Inflammatory macrophage (primary cell): ENCODE measurements at places on chromosomes 3 and 15.

- DNase-seq = no peak
Observed at GRCh38 chr3:61702453-61702852, 141.1 kb downstream of the PTPRG start.

GRCh38 chr3:183253528-183254486 is 754 bp downstream of the B3GNT5 start:
- peak; percentile 72 for DNase-seq

DNA sequence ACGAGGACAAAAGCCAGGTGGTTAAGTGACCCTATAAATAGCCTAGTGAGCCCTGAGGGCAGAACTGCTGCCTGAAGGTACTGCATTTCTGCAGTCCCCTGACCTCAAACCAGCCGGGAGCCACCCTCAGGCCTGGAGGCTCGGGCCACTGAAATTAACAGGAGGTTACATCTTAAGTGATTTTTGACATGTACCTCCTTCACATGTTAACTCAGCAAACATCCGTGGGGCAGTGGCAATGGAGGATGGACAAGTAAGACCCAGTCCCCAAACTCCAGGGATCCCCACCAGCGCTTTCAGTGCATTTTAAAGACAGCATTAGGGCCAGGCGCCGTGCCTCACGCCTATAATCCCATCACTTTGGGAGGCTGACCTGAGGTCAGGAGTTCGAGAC is 26.2 kb downstream of the PSTPIP1 start:
- no peak for DNase-seq

DNA sequence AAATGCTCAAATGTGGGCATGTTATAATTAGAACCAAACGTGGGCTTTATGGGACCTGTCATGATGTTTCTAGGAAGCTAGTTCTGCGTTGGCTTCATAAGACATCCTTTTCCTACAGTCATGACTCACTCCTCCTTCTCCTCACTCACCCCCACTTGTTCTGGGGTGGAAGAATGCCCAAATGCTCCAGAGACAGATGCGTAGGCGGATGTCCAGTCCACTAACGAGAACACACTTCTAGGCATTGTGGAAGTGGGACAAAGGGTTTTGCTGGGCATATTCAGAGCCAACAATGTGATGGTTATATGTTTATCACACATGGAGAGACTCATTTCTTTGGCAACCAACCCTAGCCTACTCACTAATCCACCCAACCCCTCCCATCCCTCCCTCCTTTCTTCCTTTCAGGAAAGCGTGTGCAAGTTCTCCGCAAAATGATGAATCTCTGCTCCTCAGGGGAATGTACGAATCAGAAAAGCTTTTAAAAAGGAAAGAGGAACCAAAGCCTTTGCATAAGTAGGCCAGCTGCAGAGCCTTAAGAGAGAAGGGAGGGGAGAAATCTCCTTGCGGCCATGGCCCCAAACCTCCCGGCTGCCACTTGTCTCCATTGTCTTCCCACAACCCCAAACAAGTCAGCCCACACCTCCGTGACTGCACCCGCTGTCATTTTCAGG is 123.0 kb upstream of the SPRED1 start:
- DNase-seq = peak; percentile 98

GRCh38 chr3:10289787-10290355 is 2.9 kb downstream of the GHRL start:
- DNase-seq = no peak

DNA sequence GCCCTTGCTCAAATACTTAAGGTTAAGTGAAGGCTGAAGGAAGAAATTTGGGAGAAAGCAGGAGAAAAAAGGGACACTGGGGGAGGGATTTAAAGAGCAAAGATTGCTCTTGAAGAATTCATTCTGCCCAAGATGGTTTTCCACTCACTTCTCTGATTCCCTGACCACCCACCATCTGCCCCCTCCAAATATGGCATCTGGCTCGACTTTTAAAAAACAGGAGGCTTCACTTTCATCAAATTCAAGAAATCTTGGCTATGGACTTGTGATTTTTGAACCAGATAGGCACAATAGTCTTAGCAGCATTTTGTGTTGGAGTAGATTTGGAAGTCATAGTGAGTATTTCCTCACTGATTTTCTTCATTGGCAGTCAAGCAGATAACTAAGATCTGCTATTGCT is 574.4 kb upstream of the SUCLG2 start:
- DNase-seq = no peak

- DNase-seq = no peak
Observed at GRCh38 chr15:87528873-87529272, 727.7 kb downstream of the NTRK3 start.

- no peak for DNase-seq
Observed at GRCh38 chr3:41485484-41485883, 286.2 kb downstream of the CTNNB1 start.

DNA sequence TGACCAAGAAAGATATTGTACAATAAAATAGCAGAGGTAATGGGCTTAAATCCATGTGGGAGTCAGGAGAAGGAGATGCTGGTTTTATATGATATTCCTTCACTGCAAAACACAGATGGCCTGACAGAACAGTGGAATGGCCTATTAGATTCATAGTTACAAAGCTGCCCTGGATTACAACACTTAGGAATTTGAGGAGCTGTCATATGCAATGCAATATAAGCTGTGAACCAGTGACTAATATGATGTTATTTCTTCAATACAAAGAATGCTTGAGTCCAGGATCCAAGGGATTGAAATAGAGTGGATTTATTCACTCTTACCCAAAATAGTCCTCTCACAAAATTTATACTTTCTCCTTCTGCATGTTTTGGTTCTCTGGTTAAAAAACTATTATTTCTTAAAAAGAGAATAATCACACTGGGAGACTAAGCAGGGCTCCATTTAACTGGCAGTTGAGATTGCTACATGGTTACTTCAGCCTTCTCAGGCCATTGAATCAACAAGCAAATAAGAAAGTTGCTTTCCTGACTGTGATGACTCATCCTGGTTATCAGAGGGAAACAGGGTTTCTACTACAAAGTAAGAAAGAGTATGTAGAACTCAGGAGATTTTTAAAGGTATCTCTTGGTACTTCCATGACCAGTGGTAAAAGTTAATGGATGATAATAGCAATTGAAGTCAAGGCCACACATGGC is 79.8 kb upstream of the ZPLD1 start:
- no peak for DNase-seq

GRCh38 chr15:50135031-50135551 is 16.1 kb upstream of the ATP8B4 start:
- DNase-seq = no peak

DNA sequence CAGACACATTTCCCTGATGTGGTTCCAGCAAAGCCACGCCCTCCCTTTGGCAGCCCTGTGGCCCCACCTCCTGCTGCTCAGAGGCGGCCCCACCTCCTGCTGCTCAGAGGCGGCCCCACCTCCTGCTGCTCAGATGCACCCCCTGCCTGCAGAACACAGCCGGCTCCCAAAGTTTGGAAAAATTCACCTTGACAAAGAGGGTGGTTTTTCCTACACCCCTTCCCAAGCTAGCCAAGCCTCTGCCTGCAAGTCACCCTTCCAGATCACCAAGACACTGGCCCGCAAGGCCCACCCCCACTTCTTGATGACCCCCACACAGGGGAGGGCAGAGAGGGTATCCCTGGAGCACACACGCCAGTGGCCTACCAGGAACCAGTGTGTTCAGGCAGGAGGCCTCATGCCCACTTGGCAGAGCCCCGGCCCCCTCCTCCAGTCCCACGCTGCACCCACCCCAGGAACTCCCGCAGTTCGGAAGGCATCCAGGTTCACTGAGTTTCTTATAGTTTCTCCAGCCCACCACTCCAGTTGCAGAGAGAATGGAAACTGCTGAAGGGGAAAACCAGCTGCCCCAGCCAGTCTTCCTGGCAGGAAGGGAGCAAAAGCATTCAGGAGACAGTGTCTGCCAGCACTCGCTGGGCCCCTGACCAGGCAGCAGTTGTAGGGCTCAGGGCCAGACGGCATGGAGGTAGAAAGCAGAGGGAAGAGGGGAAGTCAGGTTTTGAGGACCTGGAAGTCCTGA is 2.3 kb upstream of the HAPLN3 start:
- peak; percentile 68 for DNase-seq

DNA sequence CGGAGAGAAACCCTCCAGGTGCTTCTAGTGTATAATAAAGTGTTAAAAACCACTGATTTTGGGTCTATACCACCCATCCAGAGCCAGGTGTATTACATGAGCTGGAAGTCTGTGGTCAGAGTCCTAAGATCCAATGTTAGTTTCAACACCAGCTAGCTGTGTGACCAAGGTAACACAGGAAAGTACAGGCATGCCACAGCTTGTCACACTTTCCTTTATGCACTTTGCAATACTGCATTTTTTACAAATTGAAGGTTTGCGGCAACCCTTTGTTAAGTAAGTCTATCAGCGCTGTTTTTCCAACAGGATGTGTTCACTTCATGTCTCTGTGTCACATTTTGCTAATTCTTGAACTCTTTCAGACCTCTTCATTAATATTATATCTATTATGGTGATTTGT is 201.3 kb upstream of the PRICKLE2 start:
- DNase-seq = no peak

GRCh38 chr15:59379531-59379930 is 6.9 kb upstream of the MYO1E start:
- no peak for DNase-seq

GRCh38 chr3:142850395-142851023 is 38.4 kb downstream of the PCOLCE2 start:
- DNase-seq = peak; percentile 97

DNA sequence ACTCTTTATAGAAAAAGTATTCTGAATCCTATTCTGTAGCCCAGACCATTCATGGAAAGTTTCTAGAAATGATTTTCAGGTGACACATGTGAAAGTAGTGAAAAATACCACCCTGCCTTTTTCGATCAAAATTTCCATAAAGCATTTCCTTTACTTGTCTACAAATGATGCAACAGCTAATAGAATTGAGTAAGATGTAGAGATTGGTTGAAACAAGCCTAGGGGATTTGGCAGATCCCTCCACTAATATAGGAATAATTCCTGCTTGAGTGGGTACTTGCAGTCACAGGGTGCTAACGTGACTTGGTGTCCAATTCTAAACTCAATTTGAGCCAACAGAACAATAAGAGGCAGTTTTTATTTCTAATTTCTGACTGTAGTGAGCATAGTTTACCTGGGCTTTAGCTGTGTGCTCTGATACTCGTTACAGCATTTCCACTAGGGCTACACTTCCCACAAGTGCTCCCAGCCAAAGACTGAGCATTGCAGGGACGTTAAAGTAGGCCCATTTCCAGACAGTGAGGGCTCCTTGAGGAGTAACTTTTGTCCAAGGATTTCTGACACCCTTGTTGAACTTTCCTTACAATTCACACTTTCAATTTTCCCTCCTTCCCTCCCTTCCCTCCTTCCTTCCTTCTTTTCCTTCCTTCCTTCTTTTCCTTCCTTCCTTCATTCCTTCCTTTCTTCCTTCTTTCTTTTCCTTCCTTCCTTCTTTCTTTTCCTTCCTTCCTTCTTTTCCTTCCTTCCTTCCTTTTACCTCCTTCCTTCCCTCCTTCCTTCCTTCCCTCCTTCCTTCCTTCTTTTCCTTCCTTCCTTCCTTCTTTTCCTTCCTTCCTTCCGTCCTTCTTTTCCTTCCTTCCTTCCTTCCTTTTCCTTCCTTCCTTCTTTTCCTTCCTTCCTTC is 53.9 kb upstream of the TP63 start:
- no peak for DNase-seq

GRCh38 chr15:82933576-82933975 is 18.9 kb downstream of the HOMER2 start:
- no peak for DNase-seq

GRCh38 chr3:132870541-132870940 is 148.3 kb upstream of the NPHP3 start:
- no peak for DNase-seq

GRCh38 chr3:66498687-66499621 is 1.9 kb downstream of the LRIG1 start:
- no peak for DNase-seq

- DNase-seq = no peak
Observed at GRCh38 chr3:13863965-13864595, 15.8 kb downstream of the WNT7A start.

DNA sequence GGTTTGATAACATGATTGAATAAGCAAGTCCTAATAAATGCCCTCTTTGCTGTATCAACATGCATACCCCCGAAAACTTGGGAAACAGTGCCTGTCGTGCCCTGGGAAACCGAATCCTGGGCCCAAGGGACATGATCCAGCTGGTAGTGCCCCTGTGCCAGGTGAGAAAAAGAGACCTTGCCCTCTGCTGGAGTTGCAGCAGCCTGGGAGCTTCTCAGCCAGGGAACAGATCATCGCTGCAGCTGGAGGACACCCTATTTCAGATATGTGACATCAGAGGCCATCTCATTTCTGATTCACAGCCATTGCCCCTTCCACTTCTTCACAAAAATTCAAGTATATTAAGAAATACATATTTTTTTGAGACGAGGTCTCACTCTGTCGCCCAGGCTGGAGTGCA is 32.3 kb downstream of the STOML1 start:
- no peak for DNase-seq

GRCh38 chr3:183410280-183410679 is 18.1 kb downstream of the MCF2L2 start:
- DNase-seq = no peak

DNA sequence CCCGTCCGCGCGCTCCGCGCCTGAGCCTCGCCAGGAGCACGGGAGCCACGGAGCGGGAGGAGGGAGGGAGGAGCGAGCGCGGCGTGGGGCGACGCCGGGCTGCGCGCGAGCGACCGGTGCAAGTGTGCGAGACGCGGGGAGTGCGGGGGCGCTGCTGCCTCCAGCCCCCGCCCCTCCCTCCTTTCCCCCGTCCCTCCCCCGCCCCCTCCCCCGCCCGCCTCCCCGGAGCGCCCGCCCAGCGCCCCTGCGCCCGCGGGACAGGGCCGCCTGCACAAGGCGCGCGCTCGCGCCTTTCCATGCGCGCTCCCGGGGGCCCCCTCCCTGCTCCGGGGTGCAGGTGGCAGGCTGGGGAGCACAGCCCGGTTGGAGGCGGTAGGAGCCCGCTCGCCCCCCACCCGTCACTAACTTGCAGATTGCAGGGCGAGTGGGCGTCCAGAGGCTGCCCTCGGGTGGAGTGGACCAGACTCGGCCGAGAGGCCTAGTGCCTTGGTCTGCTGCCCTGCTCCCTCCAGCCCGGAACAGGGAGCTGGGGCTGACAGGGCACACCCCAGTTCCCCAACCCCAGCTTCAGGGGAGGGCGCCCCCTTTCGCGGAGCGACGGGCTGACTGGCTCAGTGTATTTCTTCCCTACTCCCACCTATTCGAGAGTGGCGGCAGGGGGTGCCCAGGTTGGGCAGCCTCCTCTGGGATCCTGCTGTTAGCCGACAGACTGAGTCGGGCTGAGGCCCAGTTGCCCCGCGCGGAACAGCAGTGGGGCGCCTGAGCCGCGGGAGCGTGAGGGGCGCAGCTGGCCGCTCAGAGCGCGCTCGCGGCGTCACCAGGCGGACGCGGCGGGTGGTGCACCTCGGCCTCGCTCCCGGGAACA is at the start of gene WNT7A:
TSS of gene WNT7A (minus strand) at position 126 of the 865 bp plus-strand sequence. CDS start 255 bp downstream, outside the sequence.
- no peak for DNase-seq

- no peak for DNase-seq
Observed at GRCh38 chr3:83765956-83766355, 1192.8 kb upstream of the CADM2 start.
